ENCODE measurements at places on chromosomes 5 and 9.
A peak's percentile ranks its signal among the peaks of the same experiment; 100 is the strongest.

GRCh38 chr5:65197531-65198455, 283.9 kb downstream of the ADAMTS6 start:
- no peak for DNase-seq

- DNase-seq: no peak
These were observed 21.7 kb downstream of the FTMT start for GRCh38 chr5:121873409-121873808.

GRCh38 chr9:76390656-76391055, 3.6 kb downstream of the RFK start:
- no peak for DNase-seq

GRCh38 chr9:87620731-87621322, 105.1 kb upstream of the CTSL start:
- no peak for DNase-seq

- DNase-seq: no peak
These were observed 923 bp downstream of the SPATA6L start for GRCh38 chr9:4665357-4665756.

GRCh38 chr9:109320742-109321448, at the start of gene EPB41L4B:
Gene EPB41L4B, minus strand, starts transcription at chr9:109321059. Its CDS starts 613 bp downstream, at chr9:109320446.
- DNase-seq: peak; percentile 83

DNA sequence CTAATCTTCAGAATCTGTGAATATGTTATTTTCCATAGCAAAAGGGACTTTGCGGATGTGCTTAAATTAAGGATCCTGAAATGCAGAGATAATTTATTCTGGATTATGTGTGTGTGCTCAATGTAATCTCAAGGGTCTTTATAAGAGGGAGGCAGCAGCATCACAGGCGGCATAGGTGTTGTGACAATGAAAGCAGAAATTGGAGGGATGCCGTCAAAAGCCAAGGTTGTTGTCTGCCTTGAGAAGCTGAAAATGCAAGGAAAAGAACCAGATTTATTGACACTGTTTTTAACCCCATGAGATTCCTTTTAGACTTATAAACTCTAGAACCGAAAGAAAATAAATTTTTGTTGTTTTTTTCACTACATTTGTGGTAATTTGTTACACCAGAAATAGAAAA, 948.5 kb downstream of the TLE4 start:
- DNase-seq: no peak

DNA sequence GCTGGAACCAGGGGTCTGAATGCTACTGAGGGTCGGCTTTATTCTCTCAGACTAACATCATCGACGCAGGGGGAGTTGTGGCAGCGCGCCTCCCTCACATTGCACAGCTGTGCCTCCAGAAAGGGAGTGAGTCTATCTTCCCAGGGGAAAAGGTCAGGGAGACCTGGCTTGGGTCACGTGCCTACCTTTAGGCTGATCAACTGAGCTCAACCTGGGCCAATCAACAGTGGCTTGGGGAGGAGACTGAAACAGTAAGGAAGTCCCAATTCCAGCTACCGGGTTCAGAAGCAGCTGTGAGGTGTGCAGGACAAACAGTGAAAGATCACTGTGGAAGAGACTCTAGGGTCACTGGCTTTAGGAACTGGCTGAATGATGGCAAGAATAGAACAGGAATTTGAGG, 14.3 kb downstream of the SNX30 start:
- DNase-seq: no peak

DNA sequence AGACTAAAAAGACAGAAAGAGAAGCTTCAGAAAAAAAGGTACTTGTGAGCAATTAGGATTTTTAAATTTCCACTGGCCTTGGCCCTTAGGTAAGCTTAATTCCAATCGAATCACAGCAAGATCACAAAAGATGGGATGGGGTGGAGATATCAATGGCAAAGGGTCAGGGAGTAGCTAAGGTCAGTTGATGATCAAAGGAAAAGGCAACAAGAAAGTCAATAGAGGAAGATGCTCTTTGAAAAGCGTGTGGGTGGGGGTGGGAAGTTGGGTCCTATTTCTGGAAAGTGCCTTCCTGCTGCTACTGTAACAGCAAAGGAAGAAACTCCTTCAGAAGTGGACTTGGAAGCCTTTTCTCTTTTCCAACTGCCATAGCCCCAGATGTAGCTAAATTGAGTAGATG, 7.3 kb downstream of the C1QTNF3 start:
- DNase-seq: no peak

DNA sequence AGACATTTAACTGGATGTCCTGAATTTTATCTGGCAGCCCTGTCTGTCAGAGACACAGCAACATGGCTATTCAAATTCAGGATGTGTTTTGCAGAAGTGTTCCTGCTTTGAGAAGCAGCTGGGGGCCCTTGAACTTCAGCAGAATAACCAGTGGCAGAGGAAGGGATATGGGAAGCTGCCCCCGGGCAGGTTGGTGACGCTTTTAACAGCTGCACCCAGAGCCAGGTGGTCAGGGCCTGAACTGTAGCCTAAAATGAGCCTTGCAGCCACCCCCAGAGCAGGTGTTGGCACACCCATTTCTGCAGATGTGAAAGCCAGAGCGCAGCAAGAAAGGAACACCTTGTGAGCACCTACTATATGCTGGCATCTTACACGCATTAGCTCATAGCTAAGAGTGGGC, 128.7 kb upstream of the BOD1 start:
- peak; percentile 45 for DNase-seq

DNA sequence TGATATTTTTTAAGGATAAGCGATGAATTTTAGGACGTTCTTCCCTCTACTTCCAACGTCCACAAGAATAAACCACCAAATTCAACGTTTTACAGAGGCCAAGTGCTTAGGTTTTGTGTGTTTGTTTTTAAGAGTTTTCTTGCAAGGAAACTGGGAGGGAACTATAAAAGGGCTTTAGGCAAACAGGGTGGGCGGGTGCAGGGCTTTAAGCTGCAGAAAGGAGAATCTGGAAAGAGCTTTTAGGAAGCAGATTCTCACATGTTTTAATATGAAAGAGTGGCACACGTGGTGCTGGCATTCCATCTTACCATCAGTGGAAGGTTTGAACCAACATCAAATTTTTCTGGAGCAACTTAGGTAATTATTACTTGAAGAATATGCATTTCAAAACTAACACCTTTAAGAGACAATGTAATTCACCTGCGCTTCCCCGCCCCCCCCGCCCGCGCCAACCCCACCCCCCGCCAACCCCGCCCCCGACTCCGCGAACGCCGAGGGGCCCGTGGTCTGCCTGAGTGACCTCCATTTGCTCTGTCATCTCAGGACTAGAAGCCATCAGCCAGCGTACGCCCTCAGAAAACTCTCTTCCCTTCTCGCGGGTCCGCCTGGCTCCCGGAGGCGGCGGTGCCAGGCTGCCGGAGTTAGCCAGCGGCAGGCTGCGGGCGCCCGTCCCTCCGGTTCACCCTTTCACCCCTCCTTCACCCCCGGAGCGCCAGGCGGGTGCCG, 911 bp upstream of the PIK3R1 start:
- DNase-seq: no peak

Measured in NCI-H510A (cell line).